ENCODE measurements at places on chromosomes 4 and X.
A peak's percentile ranks its signal among the peaks of the same experiment; 100 is the strongest.

- no peak for DNase-seq
Measured at GRCh38 chr4:184355111-184355604, 119.2 kb downstream of the IRF2 start.

DNA sequence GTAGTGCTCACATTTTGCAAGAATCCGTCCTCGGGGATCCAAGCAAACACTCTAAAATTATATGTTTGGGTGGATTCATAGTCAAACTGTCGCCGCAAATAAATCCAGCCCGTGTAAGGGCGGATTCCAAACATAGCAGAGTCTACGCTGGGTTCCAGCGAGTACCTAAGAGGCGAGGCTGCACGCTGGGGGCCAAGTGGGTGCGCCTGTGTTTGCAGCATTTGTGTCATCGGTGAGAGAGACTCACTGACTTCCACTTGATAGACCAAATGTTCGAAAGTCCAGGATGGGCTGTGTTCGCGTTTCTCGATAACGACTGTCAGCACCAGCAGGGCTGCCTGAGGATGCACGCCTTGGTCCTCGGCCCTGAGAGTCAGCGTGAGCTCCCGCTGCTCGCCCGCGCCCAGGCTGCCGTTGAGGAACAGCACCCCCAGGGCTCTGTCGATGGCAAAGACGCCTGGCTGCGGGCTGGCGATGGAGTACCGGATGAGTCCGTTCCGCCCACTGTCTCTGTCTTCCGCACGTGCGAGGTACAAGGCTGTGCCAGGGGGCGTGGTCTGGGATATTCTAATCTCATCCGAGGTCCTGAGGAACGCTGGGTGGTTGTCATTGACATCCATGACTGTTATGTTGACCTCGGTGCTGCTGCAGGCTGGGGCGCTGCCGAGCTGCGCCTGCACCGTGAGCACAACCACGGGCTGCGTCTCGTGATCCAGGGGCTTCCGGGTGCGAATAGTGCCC lies 158.7 kb downstream of the DCHS2 start:
- peak; percentile 4 for DNase-seq

- no peak for DNase-seq
Measured at GRCh38 chr4:62901101-62901500, 1508.1 kb downstream of the TECRL start.

DNA sequence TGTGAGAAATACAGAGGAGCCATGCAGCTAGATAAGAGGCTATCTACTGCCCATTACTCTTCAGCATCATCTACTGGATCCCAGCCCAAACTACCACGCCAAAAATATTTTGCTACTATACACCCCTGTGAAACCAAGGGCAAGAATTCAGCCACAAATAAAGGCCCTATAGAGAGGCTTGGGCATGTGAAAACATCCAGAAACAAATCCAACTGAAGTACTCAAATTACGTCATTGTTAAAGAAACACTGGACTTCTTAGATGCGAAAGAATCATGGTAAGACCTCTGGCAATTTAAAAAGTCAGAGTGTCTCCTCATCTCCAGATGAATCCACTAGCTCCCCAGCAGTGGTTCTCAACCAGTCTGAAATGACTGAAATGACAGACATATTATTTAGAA lies 12.8 kb downstream of the NDST3 start:
- DNase-seq: no peak

GRCh38 chr4:71870456-71870855 lies 86.6 kb upstream of the GC start:
- no peak for DNase-seq

DNA sequence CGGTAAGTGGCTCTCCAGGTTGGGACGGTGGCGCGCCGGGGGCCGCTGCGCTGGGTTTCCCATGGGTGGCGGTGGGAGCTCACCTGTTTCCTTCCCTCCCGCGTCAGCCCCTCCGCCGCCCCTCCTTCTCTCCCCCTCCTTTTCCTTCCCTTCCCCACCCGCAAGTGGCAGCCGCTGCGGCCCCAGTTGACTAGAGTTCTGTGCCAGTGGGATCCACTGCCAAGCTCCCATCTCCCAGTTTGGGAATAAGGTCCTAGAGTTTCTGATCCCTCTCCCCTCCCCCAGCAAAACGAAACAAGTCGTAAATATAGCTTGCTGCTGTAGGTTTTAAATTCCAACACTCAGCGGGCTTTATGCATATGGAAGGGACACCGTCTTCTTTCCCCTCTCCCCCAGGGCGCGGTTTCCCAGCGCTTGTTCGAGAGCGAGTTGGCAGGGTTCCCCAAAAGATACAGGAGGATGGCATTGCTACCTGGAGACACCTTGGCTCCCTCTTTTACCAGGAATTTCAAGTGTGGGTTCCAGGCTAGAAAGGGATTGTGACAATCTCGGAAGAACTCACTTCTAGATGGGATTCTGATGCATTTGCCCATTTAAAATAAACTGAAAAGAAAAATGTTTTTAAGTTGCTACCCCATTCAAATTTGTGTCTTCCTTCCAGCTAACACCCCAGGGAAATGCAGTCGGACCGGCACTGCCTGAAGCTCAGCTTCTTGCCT lies 1.2 kb downstream of the TLL1 start:
- DNase-seq: peak; percentile 18

- no peak for DNase-seq
Measured at GRCh38 chrX:151977923-151978322, 3.4 kb upstream of the GABRE start.

GRCh38 chrX:42109428-42109827 lies 186.1 kb upstream of the CASK start:
- no peak for DNase-seq

- DNase-seq: no peak
Measured at GRCh38 chrX:38216642-38217041, 4.0 kb downstream of the SRPX start.

DNA sequence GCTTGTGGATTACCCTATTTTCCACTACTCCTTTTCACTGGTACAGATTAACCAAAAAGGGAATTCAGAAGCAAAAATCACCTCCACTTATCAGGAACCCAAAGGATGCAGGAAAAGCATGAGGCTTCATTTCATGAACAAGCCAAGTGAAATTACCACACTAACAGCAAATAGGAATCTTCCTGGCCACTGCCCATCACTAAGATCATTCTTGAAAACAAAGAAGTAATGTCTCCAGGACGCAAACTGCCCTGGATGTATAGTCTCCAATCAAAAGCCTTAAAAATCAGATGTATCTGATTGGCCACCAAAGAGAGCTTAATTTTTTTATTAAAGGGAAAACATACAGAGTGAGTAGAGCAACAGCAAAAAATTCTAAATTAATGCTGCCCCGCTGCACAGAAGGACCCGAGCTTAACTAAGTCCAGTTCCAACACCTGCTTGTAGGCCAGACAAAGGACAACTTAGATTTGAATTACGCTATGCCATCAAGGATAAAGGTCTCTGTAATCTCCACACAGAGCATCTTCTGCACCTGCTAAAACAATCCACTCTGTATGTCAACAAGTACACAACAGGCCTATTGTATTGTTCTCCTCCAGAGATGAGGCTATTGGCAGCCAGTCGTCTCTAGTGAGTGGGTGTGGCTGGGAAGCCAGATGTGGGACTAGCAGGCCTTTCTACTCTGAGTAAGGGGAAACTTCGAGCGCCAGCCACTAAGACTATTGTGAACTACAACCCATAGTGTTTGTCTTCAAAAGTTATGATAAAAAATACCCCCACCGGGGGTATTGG lies 12.4 kb downstream of the ZDHHC9 start:
- DNase-seq: no peak

DNA sequence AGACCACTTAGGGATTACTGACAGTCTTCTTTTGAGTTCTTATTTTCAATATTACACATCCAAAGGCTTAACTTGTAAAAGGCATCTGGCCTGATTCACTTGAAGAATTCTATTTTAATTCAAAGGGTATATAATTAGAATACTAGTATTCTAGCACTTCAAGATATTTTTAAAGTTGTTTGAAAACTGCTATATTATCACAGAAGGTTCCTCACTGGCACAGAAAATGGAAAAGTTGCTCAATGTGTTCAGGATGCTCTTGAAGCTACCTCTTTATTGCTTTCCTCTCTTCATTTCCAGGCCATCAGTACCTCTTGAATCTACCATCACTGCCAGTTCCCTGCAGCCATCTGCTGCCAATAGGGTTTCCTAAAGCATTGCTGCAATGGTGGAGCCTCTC lies 271.4 kb downstream of the KCNIP4 start:
- no peak for DNase-seq

DNA sequence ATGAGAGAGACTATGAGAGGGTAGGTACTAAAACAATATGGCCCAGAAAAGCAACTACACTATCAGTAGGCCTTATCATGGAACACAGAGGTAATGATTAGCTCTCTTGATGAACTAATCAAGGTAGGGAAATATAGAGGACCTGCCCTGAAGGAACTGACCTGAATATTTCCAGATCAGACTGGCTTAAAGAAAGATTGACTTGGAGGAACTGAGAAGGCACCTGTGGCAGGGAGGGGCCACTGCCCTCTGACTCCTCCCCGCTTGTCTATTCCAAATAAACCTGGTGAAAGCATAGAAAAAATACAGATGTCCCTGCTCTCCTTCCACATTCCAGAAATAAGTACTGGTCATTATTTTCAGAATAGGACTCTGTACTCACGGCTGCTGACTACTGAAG lies 5.5 kb downstream of the RPS6KA6 start:
- no peak for DNase-seq

GRCh38 chr4:26861434-26862186 lies 969 bp downstream of the STIM2 start:
- peak; percentile 55 for DNase-seq

DNA sequence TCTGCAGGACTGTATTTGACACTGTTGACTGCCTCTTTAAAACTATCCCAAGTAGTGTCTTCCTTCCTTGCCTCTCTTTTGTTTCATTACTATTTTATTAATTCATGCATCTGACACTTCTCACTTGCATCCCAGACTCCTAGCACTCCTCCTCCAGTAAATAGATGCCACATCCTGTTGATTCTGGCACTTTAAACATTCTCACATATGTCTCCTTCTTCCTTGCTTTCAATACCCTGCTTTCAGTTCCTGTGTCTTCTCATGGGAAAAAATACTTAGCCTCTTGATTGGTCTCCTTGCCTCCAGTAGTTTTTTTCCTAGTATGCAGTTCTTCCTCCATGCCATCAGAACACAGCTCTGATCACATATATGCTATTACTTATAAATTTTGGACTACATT lies 5.1 kb downstream of the RNF128 start:
- no peak for DNase-seq

GRCh38 chrX:120795301-120795700 lies 80.4 kb downstream of the CT47B1 start:
- no peak for DNase-seq

GRCh38 chr4:183256756-183257385 lies 63.2 kb downstream of the CLDN22 start:
- peak; percentile 69 for DNase-seq

DNA sequence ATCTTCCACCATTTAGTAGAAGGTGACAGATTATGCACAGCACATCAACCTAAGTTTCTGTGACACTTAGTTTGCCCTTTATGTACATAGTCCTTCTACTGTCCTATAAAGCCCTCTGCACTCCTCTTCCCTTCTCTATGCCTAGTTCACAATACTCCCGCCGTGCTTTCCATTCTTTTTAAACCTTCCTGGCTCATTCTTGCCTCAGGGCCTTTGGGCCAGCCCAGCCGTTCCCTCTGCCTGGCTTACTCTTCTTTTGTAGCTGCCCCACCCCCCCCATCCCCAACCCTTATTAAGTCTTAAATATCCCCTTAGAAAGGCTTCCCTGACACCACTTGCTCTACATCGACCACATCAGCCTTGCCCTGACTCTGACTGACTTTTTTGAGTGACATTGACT lies 33.0 kb downstream of the SGMS2 start:
- DNase-seq: no peak

GRCh38 chr4:89299153-89299791 lies 8.3 kb downstream of the GPRIN3 start:
- no peak for DNase-seq

GRCh38 chr4:169189372-169189771 lies 81.4 kb downstream of the SH3RF1 start:
- DNase-seq: no peak

GRCh38 chrX:135572436-135572835 lies 52.0 kb downstream of the INTS6L start:
- no peak for DNase-seq

DNA sequence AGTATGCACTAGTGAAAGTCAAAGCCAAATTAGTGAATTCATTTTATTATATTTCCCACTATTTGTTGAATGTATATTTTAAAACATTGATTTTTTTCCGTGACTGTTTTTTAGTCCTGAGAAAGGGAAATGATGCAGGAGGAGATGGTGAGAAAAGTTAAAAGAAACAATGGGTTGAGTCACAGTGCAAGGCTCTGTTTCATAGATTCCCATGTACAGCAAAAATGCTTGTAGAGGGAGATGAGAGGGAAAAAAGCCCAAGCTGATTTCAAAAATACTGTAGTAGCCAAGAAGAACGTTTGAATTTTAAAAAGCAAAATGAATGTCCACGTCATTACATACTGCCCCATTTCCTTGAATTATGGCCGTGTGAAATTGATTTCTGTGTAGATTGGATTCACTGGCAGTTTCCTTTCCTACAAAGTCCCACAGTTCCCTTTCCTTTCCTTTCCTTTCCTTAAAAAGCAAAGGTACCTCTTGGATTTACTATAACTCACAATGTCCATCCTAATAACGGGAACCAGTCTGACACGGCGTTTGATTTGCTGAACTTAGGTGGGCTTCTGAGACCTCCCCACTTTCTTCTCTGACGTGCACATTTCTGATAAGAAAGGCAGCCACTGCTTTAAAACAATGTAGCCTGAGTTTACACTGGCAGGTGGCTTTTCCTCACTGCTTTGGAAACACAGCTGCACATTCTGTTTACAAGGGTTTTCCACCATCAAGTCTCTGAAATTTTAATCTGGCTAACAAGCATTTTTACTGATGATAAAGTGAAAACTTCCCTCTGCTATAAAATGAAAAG lies 63.7 kb downstream of the SPCS3 start:
- no peak for DNase-seq

DNA sequence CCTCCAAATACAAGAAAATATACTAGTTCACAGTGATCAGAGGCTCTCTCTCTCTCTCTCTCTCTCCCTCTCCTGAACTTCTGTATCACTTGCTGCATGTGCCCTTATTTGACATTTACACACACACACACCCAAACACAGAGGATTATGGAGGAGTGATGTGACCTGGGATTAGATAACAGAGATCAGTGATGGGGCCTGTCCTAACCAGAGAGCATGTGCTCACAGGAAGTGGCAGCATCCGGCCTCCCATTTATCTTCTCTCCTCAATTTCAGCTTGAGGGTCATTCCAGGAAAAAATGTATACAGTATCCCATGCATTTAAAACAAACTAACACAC lies 143.0 kb downstream of the TSPAN5 start:
- DNase-seq: no peak

DNA sequence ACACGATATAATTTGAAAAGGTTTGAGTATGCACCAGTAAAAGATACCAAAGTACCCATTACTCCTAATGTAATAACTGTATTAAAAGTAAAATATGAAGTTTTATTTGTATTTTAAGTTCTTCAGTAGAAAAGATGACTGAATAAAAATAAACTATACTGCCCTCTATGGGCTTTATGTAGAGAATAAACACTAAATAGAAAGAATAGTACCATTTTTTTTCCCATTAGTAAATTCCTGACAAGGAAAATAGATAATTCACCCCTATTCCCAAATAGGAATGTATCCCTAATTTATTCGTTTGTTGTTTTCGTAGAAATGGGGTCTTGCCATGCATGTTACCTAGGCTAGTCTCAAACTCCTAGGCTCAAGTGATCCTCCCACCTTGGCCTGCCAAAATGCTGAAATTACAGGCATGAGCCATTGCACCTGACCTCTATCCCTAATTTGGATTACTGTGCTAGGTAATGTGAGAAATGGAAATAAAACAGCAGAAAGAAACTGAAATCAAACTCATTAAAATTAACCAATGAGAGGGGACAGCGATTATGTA lies 73.6 kb upstream of the COX18 start:
- no peak for DNase-seq
